ENCODE measurements at places on chromosomes 2 and 18. TPM values are rescaled to one million over a fixed set of nuclear protein-coding genes. Genes with fewer than 3 reads are reported as not detected.

GAL3ST2 gene
- not detected for total RNA-seq

DNA sequence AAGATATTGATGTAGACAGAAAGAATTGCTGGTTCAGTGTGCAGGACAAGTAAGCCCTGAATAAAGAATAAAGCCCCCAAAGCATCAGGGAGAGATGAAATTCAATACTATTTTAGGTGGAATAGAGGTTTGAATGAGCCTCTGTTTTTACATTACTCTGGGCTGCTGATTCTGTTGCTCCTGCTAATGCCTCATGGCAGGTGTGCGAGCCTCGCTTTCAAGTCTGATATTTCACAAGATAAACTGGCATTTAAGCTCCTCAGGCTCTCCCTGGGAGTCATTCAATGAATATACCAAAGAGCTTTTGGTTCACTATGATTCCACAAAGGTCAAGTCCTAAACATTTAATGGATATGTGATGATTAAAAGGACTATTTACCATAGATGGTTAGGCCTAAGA, 601.0 kb upstream of the SLC39A10 start:
- H3K4me1 ChIP-seq, result no peaks in the 10 kb centered on the region
- H3K36me3 ChIP-seq, result no peaks in the 10 kb centered on the region
- no peaks in the 10 kb centered on the region for H3K27me3 ChIP-seq
- no peak overlapping the region for H3K4me3 ChIP-seq

DNA sequence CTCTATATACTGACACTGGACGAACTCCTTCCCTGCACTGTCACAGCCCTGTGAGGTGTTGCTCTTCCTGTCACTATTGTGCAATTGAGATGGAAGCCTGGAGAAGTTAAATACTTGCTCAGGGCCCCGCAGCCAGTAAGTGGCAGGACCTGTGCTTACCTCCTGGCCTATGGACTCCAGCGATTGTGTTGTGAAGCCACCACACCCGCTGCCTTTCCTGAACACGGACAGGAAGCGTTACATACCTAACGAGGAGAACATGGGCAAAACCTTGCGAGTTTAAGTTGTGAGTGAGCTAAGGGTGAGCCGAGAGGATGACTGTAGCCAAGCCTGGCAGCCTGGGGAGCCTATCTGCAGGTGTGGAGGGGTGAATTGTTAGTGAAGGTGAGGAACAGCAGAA, 26.1 kb downstream of the RAB31 start:
- no peak overlapping the region for H3K4me3 ChIP-seq

- no peaks in the 10 kb centered on the region for H3K4me1 ChIP-seq
- no peak for DNase-seq
- H3K27ac ChIP-seq, result no peak overlapping the region
- H3K27me3 ChIP-seq, result no peaks in the 10 kb centered on the region
Observed at GRCh38 chr2:40118622-40119021, 333.3 kb downstream of the SLC8A1 start.

STARD6 gene
- not detected for total RNA-seq

Data from fibroblast of lung (primary cell).